ENCODE measurements at places on chromosomes 12 and 14.

DNA sequence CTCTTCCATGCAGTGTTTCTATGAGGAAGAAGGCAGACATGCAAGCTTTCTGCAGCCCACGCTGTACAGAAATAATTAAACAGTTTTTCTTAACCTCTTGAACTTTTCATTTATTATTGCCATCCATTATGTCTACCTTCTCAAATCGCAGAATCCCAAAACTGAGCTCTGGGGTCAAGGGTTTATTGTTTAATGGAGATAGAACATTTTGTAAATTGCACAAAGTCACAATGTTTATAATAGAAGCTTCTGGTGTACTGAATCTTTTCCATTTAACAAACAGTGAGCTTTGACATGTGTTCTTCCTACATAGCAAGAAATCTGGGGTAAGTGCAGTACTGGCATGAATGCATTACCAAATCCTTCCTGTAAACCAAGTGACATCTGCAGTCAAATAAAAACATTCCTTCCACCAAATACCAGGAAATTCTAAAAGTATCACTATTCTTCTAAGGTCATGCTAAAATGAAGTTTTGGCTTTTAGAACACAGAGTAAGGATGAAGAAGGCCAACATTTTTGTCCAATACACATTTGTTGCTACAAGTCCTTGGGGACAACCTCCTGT lies 385.3 kb upstream of the DDHD1 start:
- DNase-seq = no peak

DNA sequence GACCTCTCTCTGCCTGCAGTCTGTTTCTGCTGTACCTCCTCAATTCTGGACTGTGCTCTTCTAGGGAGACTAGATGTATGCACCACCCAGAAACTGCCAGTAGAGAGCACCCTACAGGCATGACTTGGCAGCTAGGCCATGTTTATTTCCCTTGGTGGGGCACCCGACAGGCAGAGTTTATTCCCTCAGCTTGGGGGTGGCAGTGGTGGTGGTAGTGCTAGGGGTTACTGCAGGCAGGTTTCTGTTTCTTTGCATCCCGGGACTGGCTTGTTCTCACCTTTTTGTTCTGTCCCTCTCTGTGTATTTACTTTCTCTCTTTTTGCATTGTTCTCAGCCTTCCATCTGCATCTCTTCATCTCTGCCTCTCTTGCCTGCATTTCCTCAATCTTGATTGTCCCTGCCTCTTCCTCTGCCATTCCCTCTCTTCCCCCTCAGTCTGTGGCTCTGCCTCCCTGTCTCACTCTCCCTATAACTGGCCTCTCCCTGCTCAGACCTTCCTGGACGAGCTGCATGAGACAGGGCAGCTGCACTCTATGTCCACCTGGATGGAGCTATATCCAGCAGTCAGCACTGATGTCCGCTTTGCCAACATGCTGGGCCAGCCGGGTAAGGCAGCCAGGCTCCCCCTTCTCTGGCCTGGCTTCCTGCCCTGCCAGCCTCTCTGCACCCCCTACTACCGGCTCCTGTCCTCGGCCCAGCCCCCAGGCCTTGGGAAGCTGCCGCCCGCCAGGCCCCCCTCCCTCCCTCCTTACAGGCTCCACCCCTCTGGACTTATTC lies 13.8 kb downstream of the PRPF40B start:
- DNase-seq = peak; percentile 64

DNA sequence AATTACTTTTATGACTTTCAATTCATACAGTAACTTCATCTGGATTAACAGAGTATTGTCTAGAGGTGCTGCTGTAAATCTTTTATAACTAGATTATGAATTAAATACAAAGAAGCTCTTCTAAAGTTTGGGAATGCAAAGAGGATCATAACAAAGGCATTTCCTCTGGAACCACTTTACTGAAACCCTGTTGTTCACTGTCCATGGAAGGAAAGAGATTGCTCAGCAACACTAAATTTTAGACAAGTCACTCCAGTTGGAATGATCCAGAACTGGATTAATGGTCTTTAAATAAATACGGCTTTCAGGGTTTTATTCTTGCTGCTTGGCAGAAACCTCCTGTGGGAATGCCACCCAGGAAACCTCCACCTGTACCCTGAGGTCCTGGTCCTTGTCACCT lies 250.6 kb downstream of the KSR2 start:
- DNase-seq = no peak

GRCh38 chr14:76772300-76773187 lies 11.3 kb downstream of the VASH1 start:
- no peak for DNase-seq

DNA sequence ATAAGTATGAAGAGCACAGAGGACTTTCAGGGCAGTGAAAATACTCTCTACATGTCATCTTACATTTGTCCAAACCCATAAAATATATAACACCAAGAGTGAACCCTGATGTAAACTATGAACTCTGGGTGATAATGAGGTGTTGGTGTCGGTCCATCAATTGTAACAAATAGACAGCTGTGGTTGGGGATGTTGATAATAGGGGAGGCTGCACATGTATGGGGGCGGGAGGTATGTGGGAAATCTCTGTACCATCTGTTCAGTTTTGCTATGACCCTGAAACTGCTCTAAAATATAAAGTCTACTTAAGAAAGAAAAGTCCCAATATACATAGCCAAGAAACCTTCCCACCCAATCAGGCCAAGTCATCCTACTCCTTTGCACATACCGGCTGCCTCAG lies 88.5 kb downstream of the GPR135 start:
- no peak for DNase-seq

DNA sequence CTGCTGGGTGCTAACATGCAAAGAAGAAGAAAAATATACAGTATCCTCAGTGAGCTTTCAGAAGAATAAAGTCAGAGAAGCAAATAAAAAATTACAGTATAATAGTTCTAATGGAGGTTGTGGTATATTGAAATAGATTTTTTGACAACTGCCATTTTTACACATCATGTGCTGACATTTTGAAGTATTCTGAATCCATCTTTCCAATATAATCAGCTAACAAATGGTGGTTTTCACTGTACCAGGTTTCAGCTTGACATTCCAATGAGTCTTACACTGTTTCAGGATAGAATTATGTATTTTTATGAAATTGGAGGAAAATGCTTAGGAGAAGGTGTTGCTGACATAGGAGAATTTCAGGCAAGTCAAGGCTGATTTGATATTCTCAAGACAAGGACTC lies 26.3 kb upstream of the TBC1D30 start:
- DNase-seq = no peak

DNA sequence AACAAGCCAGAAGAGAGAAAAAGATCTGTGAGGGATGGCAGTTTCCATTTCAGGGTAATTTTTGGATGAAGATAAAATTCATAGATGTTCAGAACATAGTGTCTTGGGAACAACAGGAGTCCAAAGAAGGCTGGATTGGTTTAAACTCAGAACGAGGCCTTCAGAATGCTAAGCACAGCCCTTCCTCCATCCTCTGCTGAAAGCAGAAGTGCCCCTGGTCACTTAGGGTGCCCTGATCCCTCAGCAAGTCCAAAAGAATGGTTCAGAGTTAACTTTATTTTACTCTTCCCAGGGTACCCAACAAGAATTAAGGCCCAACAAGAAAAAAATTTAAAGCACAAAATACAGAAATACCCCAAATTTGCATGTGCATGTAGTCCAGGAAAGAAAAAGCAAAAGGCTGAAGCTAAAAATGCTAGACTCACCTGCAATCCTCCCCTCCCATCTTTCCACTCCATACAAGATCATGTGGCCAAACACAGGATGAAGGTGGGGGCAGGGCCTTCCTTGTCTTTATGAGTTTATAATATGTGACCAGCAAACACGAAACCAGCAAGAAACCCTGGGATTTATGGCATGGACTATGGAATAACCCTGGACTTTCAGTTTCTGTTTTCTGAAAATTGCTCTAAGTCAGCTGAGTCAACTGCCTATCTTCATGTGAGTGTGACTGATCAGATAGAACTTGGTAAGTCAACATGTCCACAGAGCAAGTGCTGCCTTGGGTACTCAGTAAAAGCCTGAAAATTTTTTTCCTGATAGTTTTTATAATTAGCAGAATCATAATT lies 21.2 kb downstream of the MAX start:
- DNase-seq = no peak

- DNase-seq = no peak
Measured at GRCh38 chr14:55356913-55357312, 54.7 kb downstream of the ATG14 start.

DNA sequence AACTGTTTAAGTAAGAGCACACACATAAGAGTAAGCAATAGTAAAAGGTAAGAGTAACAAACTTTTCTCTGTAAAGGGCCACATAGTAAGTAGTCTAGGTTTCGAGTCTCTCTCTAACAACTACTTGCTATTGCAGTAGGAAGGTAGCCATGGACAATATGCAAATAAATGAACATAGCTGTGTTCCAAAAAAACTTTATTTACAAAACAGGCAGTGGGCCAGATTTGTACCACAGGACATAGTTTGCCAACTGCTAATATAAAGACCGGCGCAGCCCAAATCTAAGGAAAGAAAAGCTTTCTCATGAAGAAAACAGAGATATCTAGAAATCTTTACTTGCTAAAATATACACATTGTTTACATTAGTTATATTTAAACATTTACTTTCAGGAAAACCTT lies 239.0 kb upstream of the EGLN3 start:
- no peak for DNase-seq
